Skeletal muscle tissue (tissue), 5 donors: ENCODE measurements at places on chromosomes 1 and 21. TPM values are rescaled to one million over a fixed set of nuclear protein-coding genes. Genes with fewer than 3 reads are reported as not detected.

The RNU1-2 gene
- under 0.01 TPM for total RNA-seq

The TMEM269 gene
- 0.52 TPM for total RNA-seq

The TAS1R3 gene
- total RNA-seq, result 1.6 TPM

The IGFN1 gene
- total RNA-seq, result 0.52 TPM

The PRPF38A gene
- total RNA-seq, result 10.4 TPM

The ADGRL4 gene
- total RNA-seq, result 15.7 TPM

The ST3GAL3 gene
- total RNA-seq, result 25.1 TPM
